Iris pigment epithelial cell (primary cell): ENCODE measurements at places on chromosomes 3 and 15.

DNA sequence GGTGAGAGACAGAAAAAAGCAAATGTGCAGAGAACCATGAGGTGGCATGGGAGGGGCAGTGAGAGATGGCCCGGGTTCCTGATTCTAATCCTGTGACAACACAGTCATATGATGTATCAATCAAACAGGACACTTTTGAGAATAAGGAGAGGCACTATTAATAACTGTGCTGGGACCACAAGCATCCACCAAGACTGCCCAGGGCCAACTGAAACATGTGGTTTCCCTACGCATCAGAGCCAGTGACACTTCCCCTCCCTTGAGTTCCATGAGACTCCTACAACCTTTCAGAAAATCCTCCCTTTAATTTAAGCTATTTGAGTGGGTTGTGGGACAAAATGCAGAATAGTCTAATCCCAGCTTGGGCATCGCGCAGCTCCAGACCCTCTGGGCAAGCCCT is 17.4 kb downstream of the SH3BP5 start:
- DNase-seq = no peak

DNA sequence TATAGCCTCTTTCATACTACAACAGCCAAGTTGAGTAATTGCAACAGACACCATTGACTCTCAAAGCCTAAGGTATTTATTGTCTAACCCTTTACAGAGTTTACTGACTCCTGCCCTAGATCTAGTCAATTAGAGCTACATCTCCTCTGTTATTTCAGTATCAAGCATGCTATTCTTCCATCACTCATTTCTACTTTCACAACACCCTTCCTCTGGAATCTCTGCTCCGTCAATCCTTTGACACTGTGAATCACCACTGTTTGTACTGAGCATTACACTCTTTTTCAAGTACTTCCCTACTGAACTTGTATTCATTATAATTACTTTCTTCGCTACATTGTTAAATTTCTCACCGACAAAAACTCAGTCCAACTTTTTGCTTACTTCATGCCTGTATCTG is 121.8 kb downstream of the ZNF609 start:
- peak; percentile 89 for DNase-seq

- peak; percentile 53 for DNase-seq
Observed at GRCh38 chr3:150544726-150545125, 1.6 kb downstream of the SERP1 start.

- no peak for DNase-seq
Observed at GRCh38 chr3:134057006-134057653, 27.4 kb upstream of the SLCO2A1 start.

DNA sequence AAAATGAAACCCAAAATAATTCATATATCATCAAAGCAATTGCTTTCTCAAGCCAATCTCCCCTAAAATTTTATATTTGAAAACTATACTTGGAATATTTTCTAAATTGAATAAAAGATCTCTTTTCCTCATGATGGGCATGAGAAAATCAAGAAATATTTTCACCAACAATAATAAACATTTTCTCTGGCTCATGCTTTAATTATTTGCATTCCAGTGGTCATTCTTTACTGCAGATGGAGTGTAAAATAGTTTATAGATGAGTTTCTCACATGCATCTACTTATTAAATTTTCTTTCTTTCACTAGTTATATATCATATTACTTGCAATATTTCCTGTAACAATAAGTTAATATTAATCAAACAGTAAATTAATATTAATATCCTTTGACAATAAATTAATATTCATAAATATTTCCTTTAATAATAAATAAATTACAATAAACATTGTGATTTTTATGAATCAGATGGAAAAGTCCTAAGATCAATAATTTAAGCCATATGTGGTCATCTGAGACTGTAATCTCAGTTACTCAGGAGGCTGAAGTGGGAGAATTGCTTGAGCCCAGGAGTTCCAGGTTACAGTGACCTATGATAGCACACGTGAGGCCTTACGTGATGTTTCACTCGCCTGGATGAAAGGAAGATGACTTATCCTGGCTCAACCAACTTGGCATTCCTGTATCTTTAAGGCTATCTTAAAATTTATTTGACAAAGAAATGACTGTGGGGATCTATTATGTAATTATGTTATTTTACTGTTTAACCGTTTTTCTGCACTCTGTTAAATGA is 958.8 kb downstream of the ZPLD1 start:
- DNase-seq = peak; percentile 45

GRCh38 chr3:110767838-110768237 is 303.8 kb upstream of the NECTIN3 start:
- DNase-seq = no peak

GRCh38 chr15:73682600-73683090 is 1.5 kb upstream of the CD276 start:
- no peak for DNase-seq

DNA sequence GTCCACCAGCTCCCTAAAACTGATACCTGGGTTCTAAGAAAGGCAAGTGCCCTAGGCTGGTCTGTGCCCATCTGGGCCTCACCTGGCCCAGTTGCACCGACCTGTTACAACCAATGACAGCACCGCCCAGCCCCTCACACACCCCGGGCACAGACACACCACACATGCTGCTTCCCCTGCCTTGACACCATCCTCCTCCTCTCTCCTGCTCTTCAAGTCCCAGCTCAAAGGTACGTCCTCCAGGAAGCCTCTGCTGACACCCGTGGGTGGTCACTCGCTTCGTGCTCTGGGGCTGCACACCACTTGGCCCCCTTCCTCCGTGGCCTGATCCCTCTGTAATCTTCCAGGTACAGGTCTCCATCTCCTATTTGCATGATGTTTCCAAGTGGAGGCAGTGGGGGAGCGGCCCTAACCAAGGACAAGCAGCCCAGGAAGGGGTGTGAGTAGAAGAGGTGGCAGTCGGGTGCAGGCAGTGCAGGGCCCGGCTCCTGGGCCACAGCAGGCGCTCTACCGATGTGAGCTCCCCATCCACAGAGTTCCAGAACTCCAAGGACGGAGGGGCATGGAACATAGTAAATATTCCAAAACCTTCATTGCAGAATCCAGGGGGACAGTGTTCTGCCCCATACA is 144.6 kb downstream of the NUP210 start:
- no peak for DNase-seq

- DNase-seq = no peak
Observed at GRCh38 chr3:169865176-169865767, 4.5 kb downstream of the LRRC31 start.

DNA sequence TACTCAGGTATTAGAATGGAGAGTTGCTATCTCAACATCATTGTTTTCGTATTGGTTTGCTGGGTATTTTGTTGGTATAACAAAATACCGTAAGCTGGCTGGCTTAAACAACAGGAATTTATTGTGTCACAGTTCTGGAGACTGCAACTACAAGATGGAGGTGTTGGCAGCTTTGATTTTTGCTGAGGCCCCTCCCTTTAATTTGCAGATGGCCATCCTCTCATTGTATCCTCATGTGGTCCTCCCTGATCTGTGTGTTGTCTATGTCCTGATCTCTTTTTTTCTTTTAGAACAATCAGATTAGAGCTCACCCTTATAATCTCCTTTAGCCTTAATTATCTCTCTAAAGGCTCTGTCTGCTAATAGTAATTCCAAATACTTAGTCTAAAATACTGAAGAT is 299.8 kb upstream of the GOLIM4 start:
- no peak for DNase-seq

- no peak for DNase-seq
Observed at GRCh38 chr15:84975871-84976351, 5.7 kb upstream of the PDE8A start.

GRCh38 chr3:156787926-156788663 is 38.1 kb upstream of the LEKR1 start:
- peak; percentile 96 for DNase-seq

DNA sequence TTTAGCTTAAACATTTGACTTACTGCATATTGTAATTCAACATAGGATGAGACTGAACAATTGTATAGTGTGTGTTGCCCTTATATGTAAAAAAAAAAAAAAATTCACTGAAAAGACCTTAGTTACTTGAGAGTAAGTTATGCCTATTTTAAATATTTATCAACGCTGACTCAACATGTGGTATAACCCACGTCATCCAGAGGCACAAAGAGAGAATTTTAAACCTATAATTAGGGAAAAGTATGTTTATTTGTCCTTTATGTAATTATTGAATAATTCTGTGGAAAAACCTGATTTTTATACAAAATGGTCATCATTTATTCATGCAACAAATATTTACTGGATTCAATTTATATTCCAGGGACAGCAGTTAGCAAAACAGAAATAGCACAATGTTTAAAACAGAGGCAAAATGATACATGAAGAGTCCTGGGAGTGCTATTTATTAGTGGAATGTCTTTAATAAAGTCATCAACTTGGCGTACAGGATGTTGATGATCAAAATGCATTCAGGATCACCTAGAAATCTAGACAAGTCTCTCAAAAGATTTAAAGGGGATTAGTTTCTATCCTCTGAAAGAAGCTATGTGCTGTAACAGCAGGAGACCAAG is 223.7 kb downstream of the PCCB start:
- DNase-seq = peak; percentile 66

- peak; percentile 55 for DNase-seq
Observed at GRCh38 chr3:101695779-101696372, 9.4 kb upstream of the RPL24 start.

DNA sequence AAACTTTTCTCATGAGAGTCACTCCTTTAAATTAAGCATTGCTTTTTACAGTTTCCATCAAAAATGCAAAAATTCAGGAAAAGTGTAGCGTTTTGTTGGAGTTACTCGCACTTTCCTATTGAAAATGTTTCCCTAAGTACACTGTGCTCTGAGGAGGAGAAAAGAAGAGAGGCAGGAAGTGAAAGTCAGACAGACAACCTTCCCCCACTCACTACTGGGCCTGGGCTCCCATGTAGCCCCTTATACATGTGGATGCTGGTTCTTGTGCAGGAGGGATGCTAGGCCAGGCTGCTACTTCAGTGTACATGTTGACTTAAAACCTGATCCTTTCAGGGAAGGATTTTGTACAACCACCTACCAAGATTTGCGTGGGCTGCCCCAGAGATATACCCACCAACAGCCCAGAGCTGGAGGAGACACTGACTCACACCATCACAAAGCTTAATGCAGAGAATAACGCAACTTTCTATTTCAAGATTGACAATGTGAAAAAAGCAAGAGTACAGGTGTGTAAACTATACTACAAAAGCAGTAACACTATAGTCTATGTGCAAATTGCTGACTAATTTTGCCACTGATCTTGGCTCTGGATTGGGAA is 15.1 kb downstream of the KNG1 start:
- DNase-seq = no peak

GRCh38 chr3:136898954-136899353 is 36.9 kb downstream of the NCK1 start:
- no peak for DNase-seq

DNA sequence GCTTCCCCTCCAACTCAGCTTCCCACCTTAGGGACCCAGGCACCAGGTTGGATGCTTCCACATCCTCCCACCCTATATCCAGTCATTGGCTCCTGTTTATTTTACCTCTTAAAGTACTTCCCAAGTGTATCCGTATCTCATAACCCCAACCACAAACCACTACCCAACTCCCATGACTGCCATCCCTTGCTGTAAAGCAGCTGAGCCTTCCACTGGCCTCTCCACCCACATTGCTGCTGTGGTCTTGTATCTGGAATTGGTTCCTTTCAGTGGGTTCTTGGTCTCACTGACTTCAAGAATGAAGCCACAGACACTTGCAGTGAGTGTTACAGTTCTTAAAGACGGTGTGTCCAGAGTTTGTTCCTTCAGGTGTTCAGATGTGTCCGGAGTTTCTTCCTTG is 79.8 kb upstream of the HRH1 start:
- DNase-seq = no peak

DNA sequence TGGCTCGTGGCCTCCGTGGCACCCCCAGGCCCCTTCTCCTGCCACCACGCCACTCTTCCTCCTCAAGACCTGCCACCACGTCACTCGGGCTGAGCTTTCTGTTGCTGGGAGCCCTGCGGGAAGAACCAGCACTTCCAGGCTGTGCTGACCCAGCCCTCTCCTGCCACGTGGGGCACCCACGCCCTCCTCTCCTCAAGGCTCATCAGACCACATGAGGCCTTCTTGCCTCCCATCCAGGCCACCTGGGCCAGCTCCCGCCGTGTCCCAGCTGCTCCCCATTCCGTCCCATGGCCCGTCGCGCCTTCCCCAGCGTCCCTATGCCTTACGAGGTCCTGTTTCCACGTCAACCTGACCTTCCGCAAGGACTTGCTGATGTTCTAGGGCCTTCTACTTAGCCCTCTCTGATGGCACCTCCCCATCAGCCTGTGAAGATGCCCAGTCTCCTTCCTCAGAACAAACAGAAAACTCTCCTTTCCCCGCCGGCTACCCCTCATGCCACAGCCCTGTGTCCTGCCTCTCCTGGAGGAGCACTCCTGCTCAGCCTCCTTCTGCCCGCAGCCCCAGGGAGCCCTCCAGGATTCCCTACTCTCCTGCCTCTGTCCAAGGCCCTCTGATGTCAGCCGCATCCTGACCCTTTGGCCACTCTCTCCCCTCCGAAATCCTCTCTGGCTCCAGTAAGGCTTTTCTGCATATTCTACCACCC is 71.1 kb upstream of the BLM start:
- DNase-seq = no peak

GRCh38 chr3:61347981-61348380 is 96.7 kb upstream of the FHIT start:
- DNase-seq = no peak

DNA sequence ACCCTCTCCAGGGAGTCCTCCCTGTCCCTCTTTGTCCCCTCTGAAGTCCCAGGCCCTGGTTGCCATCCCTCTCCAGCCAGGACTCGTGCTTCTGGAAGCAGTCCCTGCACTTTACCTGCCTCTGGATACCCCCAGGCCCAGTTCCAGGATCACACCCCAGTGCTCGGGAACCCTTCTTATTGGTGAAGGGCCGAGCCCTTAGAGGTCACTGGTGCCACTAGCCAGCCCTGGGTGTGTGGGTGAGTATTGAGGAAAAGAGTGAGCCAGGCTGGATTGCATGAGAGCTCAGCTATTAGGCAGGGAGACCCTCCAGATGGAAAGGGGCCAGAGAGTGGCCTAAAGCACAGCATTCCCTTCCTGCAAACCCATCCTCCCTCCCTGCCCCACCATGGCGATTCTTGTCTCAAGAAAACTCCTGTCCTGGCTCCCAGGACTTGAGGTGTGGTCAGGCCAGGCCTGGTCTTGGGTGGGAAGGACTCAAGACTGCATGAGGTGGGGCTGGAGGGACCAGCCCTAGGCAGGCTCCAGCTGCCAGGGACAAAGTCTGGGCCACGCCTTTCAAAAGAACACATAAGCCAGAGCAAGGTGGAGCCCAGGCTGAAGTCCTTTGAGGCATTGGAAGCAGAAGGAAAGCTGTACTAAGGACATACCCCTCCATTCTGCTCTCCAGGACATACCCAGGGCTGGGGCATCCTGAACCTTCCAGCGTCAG is 4.8 kb upstream of the PHGR1 start:
- no peak for DNase-seq
